ENCODE measurements at places on chromosomes 2 and 18. TPM values are rescaled to one million over a fixed set of nuclear protein-coding genes. Genes with fewer than 3 reads are reported as not detected.

Gene PLCL1
- 14.7 TPM for total RNA-seq

Gene FAP
- 3.3 TPM for total RNA-seq

Gene VWC2L
- 0.09 TPM for total RNA-seq

Gene BOLA3
- 28.1 TPM for total RNA-seq

Gene GREB1
- total RNA-seq, result 0.98 TPM

Gene OSBPL6
- 0.91 TPM for total RNA-seq

Gene TBR1
- not detected for total RNA-seq

Gene ZNF396
- 6.5 TPM for total RNA-seq

Gene CHRNG
- total RNA-seq, result not detected

Gene C2orf78
- total RNA-seq, result not detected

Gene SH3YL1
- total RNA-seq, result 57.3 TPM

Gene SH3RF3
- 10.7 TPM for total RNA-seq

Gene ARHGAP28
- 4.6 TPM for total RNA-seq

Gene EFR3B
- 1.1 TPM for total RNA-seq

Gene CXCR1
- total RNA-seq, result 0.09 TPM

Gene FMNL2
- total RNA-seq, result 39.1 TPM

Gene CCDC178
- 3.7 TPM for total RNA-seq

Gene KCNE4
- total RNA-seq, result 4.2 TPM

Gene ASB3
- total RNA-seq, result 20.1 TPM

Gene C2orf49
- 15.0 TPM for total RNA-seq

Gene PIEZO2
- 4.1 TPM for total RNA-seq

Gene INHA
- total RNA-seq, result 1.2 TPM

Gene HAUS1
- 18.6 TPM for total RNA-seq

Gene WNT10A
- total RNA-seq, result 10.2 TPM

Gene CFAP65
- 2.0 TPM for total RNA-seq

Gene SERPINB4
- not detected for total RNA-seq

Gene TEKT4
- 0.16 TPM for total RNA-seq

Gene TEX44
- total RNA-seq, result not detected

Gene ACTG2
- total RNA-seq, result 13.7 TPM

Gene FEZ2
- 46.4 TPM for total RNA-seq

Gene AMER3
- not detected for total RNA-seq

Gene THSD7B
- total RNA-seq, result 0.85 TPM

All from kidney (tissue), 22 donors.